G401 (cell line): ENCODE measurements at places on chromosomes 7 and 10. TPM values are rescaled to one million over a fixed set of nuclear protein-coding genes. Genes with fewer than 3 reads are reported as not detected.
A peak's percentile ranks its signal among the peaks of the same experiment; 100 is the strongest.

DNA sequence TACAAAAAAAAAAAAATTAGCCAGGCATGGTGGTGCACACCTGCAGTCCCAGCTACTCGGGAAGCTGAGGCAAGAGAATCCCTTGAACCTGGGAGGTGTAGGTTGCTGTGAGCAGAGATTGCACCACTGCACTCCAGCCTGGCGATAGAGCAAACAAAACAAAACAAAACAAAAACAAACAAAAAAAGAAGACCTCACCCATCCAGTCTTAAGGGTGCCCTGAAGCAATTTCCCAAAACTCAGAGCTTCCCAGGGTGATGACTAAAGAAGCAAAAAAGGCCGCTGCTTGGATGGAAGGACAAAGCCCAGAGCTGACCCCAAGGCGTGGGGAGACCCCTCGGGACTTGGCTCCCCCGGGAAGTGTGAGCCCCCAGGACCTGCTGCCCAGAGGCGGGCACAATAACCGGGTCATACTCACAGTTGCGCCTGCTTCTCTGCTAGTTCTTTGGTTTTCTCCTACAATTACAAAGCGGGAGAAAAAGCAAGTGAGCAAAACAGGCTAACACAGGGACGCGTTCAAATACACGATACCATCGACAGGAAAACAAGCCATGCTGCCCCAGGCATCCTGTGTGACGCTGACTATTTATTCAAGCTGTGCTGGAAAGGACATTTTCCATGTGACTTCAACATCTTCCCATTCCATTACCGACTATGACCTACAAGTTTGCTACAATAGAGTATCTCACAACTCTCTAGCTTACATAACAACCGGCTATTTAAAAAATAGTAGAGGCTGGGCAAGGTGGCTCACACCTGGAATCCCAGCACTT is 29.9 kb downstream of the PAPOLB start:
- no peak for DNase-seq

DNA sequence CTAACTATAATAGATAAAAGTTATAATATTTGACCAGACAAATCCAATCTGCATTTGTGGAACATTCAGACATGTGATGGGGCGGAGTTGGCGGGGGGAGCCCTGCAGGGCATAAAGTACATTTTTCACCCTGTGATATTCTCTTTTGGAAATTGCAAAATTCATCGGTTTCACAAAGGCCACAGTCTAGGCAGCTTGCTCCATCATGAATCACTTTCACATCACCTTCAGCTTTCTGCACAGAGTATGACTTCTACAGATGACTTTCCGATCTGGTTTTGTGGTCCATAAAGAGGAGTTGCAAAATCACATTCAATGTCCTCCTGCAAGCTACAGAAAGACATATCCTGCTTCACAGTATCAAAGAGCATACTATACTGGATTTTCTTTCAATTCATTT is 51.4 kb upstream of the APBB1IP start:
- no peak for DNase-seq

DNA sequence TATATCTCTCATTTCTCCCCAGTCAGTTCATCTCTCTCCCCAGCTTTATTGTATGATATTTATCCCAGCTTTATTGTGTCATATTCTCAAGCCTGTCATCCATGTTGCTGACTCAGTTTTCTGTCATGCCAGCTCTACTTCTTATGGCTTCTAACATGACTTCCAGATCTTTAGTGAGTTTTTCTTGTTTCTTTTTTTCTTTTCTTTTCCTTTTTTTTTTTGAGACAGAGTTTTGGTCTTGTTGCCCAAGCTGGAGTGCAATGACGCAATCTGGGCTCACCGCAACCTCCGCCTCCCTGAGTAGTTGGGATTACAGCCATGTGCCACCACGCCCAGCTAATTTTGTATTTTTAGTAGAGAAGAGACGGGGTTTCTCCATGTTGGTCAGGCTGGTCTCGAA is 28.7 kb upstream of the CALU start:
- no peak for DNase-seq

DNA sequence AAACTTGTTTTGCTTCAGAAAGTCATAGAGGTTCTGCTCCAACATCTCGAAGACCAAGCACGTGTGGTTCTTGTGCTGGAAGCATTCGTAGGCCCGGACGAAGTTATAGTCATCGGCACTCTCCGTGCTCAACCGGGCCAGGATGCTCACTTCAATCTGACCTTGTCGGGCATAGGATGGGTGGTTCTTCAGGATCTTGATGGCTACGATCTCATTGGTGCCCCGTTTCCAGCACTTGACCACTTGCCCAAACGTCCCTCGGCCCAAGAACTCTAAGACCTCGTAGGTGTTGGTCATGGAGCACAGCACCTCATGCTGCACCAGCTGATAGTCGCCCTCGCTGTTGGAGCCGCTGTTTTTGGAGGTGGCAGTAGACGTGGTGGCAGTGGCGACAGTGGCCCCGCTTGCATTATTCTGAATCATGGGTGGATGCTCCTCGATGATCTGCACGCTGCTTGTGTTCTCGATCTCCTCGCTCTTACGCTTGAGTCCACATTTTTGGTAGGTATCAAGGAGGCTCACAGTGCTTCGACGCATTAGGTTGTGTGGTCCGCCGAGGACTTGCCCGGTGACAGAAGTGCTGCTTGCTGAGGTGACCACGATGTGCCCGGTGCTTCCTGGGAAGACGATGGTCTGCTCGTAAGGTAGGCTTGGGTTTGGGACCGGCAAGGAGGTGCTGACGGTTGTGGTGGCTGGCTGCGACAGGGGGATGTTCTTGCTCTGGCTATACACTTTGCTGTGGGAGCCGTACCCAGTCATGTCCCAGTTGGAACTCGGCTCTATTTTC is 61.4 kb downstream of the HIPK2 start:
- no peak for DNase-seq

GRCh38 chr7:46150202-46150601 is 229.1 kb upstream of the IGFBP3 start:
- DNase-seq: no peak

DNA sequence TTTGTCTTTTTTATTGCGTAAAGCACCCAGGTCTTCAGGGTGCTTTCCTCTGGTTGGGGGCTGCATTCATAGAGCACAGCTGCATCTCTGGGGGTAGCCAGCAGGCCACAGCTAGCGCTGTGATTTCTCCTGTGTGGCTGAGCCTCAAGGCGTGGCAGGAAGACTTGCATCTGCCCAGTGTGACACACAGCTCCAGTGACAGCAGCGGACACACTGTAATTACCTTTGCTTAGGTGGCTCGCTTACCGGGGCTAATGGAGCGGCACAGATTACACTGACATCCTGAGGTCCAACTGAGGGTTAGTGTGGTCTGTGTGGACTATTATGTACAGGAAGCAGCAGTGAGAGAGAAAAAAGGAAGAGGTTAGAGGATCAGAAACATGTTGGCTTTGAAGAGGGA is 27.1 kb downstream of the ABCB4 start:
- no peak for DNase-seq

DNA sequence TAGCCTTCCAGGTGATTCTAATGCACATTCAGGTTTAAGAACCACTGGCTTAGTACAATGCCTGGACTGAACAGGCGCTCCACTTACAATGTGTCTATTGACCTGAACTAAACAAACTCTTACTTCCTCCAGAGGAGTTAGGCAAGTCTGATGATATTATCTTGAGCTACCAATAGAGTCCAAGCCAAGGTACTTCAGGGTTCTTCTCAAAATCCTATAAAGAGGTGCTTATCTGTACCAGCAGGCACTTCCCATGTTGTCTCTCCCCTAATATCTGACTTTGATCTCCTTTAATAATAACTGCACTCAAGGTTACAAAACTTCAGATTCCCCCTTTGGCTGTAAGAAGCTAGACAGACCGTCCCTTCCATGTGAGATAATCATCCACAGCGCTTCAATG is 157.0 kb upstream of the SVIL start:
- no peak for DNase-seq

- no peak for DNase-seq
These were observed 52.7 kb upstream of the SLC29A3 start for GRCh38 chr10:71266147-71266917.

GRCh38 chr10:17729630-17730029 is 22.4 kb upstream of the TMEM236 start:
- DNase-seq: no peak

- no peak for DNase-seq
These were observed 528.8 kb downstream of the DNAJB6 start for GRCh38 chr7:157865351-157866165.

DNA sequence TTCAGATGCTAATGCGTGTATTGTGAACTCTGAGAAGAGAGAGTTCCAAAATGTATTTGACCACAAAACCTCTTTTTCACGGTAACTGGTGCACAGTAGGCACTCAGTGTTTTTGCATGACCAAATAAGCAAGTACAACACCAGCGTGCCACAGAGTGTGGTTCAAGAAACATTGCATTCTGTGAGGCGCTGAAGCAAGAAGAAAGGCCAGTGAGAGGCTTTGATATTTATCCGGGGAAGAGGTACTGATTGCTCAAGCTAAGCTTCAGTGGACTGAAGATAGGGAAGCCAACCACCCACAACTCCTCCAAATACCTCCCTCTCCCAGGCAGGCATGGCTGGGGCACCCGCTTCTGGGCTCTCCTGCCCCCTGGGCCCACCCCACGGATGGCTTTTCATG is 611.2 kb downstream of the SDK1 start:
- DNase-seq: no peak

DNA sequence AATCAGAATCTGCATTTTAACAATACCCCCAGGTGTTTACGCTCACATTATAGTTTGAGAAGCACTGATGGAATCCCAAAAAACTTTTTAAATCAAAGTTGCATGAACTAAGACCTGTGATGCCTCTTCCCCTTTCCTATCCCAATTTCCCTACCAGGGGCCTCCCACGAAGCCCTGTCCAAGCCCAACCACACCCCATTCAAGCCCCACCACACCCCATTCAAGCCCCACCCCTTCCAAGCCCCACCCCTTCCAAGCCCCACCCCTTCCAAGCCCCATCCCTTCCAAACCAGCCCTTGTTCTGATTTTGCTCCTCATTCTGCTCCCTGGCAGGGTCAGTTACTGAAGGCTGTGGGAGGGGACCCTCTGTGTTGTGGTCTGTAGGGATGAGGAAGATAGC is 9.8 kb upstream of the AQP1 start:
- DNase-seq: no peak

GRCh38 chr7:96023387-96023786 is 251.0 kb downstream of the DYNC1I1 start:
- DNase-seq: no peak

DNA sequence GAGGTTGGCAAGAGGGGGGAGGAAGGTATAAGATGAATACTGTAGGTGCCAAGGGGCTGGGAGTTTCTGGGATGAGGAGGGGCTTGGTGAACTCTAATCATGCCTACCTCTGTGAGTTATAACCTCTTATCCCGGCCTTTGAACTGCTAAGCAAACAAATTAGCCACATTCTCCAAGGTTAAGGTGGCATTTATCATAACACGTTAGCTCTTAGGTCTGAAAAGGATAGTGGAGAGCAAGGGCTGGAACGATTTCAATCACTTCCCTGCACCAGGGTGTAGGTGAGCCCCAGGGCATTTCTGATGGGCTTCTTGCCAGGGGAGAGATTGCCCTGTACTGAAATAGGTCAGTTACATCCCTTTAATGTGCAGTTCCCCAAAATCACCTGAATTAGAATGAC is 28.6 kb upstream of the DMBT1 start:
- DNase-seq: peak; percentile 12

GRCh38 chr10:99396471-99396870 is 34.0 kb downstream of the GOT1 start:
- DNase-seq: no peak

GRCh38 chr7:29996321-29996720 is 6.7 kb upstream of the SCRN1 start:
- DNase-seq: no peak

DNA sequence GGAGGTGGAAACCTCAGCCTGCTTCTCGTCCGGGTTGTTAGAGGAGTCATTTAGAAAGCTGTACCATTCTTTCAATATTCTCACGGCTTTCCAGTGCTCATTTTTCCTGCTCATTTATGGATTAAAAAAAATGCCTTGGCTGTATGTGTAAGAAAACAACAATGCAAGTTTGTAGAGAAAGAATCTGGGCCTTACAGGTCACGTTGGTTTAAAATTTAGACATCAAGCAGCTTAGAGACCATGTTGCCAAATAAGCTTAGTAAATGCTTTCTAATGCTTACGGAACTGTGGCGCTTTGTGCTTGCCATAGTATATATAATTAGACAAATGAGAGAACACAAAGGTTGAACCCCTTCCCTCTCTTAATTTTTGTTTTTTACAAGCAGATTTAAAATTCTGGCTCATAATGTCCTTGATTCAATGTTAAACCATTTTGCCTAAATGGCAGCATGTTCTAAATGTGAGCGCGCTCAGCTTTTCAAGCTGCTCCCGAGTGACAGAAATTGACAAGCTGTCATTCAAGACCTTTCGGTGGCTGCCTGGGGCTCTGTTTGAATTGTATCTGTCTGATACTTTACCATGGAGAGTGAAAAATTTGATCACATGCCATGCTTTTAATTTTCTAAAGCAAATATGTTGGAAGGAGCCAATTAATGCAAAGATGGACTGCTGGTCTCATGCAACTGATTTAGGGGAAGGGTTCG is 1.1 kb downstream of the ARMS2 start:
- no peak for DNase-seq

GRCh38 chr7:30027065-30027456 is 559 bp upstream of the FKBP14 start:
- no peak for DNase-seq

DNA sequence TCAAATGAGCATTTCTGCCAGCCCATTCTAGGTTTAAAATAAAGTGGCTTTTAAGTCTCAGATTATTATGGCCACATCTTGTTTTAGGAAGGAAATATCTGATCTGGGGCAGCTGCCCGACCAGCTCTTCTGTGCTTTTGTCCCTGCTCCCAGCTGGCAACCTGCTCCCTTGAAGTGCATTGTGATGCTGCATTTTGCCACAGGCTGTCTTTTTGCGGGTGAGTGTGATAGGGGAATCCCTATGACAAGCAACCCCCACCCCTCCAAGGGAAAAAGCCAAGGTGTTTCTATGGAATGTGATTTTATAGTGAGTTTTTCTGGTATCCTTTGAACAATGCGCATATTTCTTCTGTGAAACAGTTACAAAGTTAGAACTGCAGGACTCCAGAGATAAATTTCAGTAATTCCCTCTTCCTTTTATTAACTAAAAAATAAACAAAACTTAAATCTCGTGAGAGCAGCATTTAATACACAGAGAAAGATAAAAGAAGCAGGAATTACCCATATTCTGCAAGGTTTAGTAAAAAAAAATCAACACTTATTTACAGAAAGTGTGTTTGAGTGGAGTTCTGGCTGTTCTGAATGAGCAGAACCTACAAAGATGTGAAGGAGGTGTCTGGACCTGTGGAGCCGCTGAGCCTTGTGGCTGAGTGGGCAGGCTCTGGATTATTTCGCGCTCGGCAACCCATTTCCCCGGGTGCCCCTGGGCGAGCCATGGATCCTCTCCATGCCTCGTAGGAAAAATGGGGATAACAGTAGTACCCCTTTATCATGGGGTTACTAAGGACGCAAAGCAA is 10.1 kb upstream of the HPS1 start:
- no peak for DNase-seq

GRCh38 chr10:102358712-102359382 is 36.7 kb upstream of the NFKB2 start:
- no peak for DNase-seq

The ZNF775 gene
- total RNA-seq: 21.0 and 23.4 TPM in 2 replicates

The GHRHR gene
- total RNA-seq: not detected in 2 replicates

The DOCK4 gene
- total RNA-seq: 0.07 TPM in 1 of 2 replicates, not detected in the other

The PTEN gene
- 19.6 and 24.5 TPM in 2 replicates for total RNA-seq

The NPY4R2 gene
- not detected in 2 replicates for total RNA-seq

The STK31 gene
- 0.17 TPM in 1 of 2 replicates, not detected in the other for total RNA-seq

The STEAP4 gene
- total RNA-seq: not detected in 2 replicates

The PRXL2A gene
- 61.2 and 65.0 TPM in 2 replicates for total RNA-seq

The MRLN gene
- total RNA-seq: not detected in 2 replicates

The PRF1 gene
- total RNA-seq: not detected in 2 replicates

The ARHGEF35 gene
- not detected in 2 replicates for total RNA-seq

The TBL2 gene
- total RNA-seq: 108 and 114 TPM in 2 replicates
